Activated T-cell treated with anti-CD3 and anti-CD28 coated beads, Interleukin-2, amount 50 U/mL, for 72 hours (primary cell): ENCODE measurements at places on chromosomes 3 and 15.

DNA sequence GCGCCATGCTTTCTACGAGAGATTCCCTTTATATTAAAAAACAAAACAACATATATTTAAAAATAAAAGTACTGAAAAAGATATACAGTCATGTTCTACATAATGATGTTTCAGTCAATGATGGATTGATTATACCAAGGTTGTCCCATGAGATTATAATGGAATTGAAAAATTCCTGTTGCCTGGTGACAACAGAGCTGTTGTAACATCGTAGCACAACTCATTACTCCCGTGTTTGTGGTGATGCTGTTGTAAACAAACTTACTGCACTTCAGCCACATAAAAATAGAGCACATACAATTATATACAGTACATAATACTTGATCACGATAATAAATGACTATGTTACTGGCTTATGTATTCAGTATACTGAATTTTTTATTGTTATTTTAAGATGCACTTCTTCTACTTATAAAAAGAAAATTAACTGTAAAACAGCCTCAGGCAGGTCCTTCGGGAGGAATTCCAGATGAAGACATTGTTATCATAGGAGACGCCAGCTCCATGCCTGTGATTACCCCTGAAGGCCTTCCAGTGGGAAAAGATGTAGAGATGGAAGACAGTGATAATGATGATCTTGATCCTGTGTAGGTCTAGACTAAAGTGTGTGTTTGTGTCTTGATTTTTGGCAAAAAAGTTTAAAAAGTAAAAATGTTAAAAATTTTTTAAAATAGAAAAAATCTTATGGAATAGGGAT is 11.7 kb downstream of the CCR1 start:
- H3K27ac ChIP-seq: no peak overlapping the region
- peaks cover 7% of the 10 kb centered on the region for H3K4me1 ChIP-seq
- peaks cover 33% of the 10 kb centered on the region for H3K27me3 ChIP-seq
- no peak overlapping the region for H3K4me3 ChIP-seq
- peaks cover 24% of the 10 kb centered on the region for H3K36me3 ChIP-seq

DNA sequence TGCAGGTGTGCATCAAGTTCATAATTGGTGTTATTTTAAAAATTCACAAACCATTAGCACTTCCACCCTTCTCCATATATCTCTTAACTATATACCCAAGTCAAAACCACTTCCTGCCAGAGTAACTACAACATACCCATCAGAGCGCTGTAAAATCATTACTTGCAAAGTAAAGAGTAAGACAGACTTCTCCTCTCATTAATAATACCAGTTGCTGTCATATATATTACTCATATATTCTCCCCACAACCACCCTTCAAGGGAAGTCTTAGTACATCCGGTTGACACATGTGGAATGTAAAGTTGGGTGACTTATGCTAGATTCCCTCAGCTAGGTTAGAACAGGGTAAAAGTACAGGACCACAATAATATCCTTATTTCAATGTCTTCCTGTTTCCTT is 5.6 kb downstream of the TERC start:
- peaks cover 25% of the 10 kb centered on the region for H3K4me1 ChIP-seq
- H3K27ac ChIP-seq: peak overlapping the region; percentile 29
- peak; percentile 10 for DNase-seq
- H3K27me3 ChIP-seq: no peaks in the 10 kb centered on the region

GRCh38 chr3:59374818-59375211 is 325.0 kb upstream of the CFAP20DC start:
- H3K4me3 ChIP-seq: no peak overlapping the region
- peaks cover under 1% of the 10 kb centered on the region for H3K4me1 ChIP-seq
- no peak for DNase-seq
- H3K27me3 ChIP-seq: peaks cover 7% of the 10 kb centered on the region
- H3K27ac ChIP-seq: no peak overlapping the region

GRCh38 chr3:133570937-133571320 is 2.6 kb upstream of the CDV3 start:
- peaks cover 39% of the 10 kb centered on the region for H3K4me1 ChIP-seq
- H3K36me3 ChIP-seq: peaks cover 13% of the 10 kb centered on the region
- H3K4me3 ChIP-seq: no peak overlapping the region
- no peaks in the 10 kb centered on the region for H3K27me3 ChIP-seq

- peaks cover 12% of the 10 kb centered on the region for H3K4me1 ChIP-seq
- no peak for DNase-seq
- peaks cover 13% of the 10 kb centered on the region for H3K27me3 ChIP-seq
- H3K27ac ChIP-seq: no peak overlapping the region
- H3K4me3 ChIP-seq: no peak overlapping the region
These were observed 179.0 kb upstream of the PFN2 start for GRCh38 chr3:150149651-150150051.

GRCh38 chr3:128784843-128785242 is 58.9 kb downstream of the RAB7A start:
- peaks cover 95% of the 10 kb centered on the region for H3K4me1 ChIP-seq
- peak overlapping the region; percentile 1 for H3K27ac ChIP-seq
- H3K27me3 ChIP-seq: no peaks in the 10 kb centered on the region
- H3K4me3 ChIP-seq: no peak overlapping the region
- no peak for DNase-seq

GRCh38 chr15:101056366-101057334 is 137.5 kb downstream of the LRRK1 start:
- no peak for DNase-seq
- H3K4me3 ChIP-seq: no peak overlapping the region
- H3K27ac ChIP-seq: no peak overlapping the region
- no peaks in the 10 kb centered on the region for H3K27me3 ChIP-seq

DNA sequence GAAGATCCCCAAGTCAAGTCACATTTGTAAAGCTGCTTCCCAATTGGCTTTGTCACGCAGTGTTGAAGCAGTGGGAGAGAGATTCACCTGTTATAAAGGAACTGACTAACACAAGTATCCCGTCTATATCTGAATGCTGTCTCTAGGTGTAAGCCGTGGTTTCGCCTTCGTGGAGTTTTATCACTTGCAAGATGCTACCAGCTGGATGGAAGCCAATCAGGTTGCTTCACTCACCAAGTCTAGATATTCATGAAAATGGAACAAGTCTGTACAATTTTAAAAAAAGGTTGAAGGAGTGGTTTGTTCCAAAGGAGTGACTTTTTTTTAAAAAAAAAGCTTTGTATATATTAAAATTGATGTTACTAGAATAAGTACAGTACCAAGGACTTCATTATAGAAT is 11.7 kb downstream of the RBM5 start:
- H3K4me1 ChIP-seq: peaks cover 16% of the 10 kb centered on the region
- no peak for DNase-seq
- no peak overlapping the region for H3K4me3 ChIP-seq

DNA sequence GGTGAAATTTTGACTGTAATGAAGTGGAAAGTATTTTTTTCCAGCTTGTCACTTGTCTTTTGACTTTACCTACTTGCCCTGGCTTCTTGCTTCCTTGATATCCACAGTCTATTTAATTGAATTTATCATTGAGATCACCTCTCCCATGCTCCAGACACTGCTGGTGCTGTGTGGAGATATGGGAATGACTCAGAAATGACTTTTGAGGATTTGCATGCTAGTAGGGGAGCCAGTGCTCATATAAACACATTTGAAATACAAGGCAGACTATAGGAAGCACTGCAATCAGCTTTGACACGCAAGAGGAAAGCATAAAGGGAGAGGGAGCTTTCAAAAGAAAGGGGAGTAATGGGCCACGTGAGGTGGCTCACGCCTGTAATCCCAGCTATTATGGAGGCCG is 7.3 kb upstream of the TRPM1 start:
- H3K4me1 ChIP-seq: no peaks in the 10 kb centered on the region
- H3K27me3 ChIP-seq: no peaks in the 10 kb centered on the region
- no peak overlapping the region for H3K4me3 ChIP-seq
- no peaks in the 10 kb centered on the region for H3K36me3 ChIP-seq

- no peak for DNase-seq
- H3K36me3 ChIP-seq: no peaks in the 10 kb centered on the region
- no peak overlapping the region for H3K4me3 ChIP-seq
- H3K27me3 ChIP-seq: peaks cover 2% of the 10 kb centered on the region
- H3K4me1 ChIP-seq: no peaks in the 10 kb centered on the region
These were observed 121.6 kb upstream of the VEPH1 start for GRCh38 chr3:157624801-157625200.

- H3K27ac ChIP-seq: no peak overlapping the region
- peaks cover 4% of the 10 kb centered on the region for H3K36me3 ChIP-seq
- DNase-seq: no peak
- peaks cover 66% of the 10 kb centered on the region for H3K27me3 ChIP-seq
- H3K4me3 ChIP-seq: no peak overlapping the region
- H3K4me1 ChIP-seq: peaks cover 22% of the 10 kb centered on the region
These were observed 1.2 kb downstream of the COL8A1 start for GRCh38 chr3:99639579-99639978.

DNA sequence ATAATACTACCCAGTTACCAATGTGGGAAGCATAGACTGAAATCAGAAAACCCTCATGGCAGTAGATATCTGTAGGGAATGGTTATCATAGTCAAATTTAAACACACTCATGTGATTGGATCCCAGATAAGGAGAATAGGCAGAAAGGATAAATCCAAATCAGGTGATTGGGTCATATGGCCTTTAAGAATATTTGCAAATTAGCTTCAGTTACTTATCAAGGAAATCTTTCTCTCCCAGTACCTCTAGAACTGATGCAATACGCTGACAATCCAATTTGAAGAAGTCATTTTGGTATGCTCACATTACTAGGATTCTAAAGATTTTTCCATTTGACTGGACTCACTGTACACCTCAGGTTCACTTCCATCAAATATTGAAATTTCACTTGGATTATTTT is 87.7 kb upstream of the MNS1 start:
- no peak overlapping the region for H3K27ac ChIP-seq
- DNase-seq: no peak
- H3K36me3 ChIP-seq: no peaks in the 10 kb centered on the region
- no peaks in the 10 kb centered on the region for H3K27me3 ChIP-seq

- H3K4me3 ChIP-seq: no peak overlapping the region
- no peak overlapping the region for H3K27ac ChIP-seq
- peaks cover 7% of the 10 kb centered on the region for H3K27me3 ChIP-seq
- peaks cover 15% of the 10 kb centered on the region for H3K36me3 ChIP-seq
- H3K4me1 ChIP-seq: peaks cover 6% of the 10 kb centered on the region
These were observed 12.3 kb upstream of the BDH1 start for GRCh38 chr3:197567904-197568681.

- H3K27ac ChIP-seq: no peak overlapping the region
- no peak overlapping the region for H3K4me3 ChIP-seq
- H3K27me3 ChIP-seq: no peaks in the 10 kb centered on the region
- peaks cover 5% of the 10 kb centered on the region for H3K36me3 ChIP-seq
- no peak for DNase-seq
- H3K4me1 ChIP-seq: peaks cover 62% of the 10 kb centered on the region
These were observed 65.6 kb downstream of the ZNF609 start for GRCh38 chr15:64525828-64526530.

GRCh38 chr3:47612178-47612577 is 33.5 kb upstream of the CSPG5 start:
- no peaks in the 10 kb centered on the region for H3K4me1 ChIP-seq
- DNase-seq: no peak
- H3K36me3 ChIP-seq: peaks cover 8% of the 10 kb centered on the region
- no peaks in the 10 kb centered on the region for H3K27me3 ChIP-seq

- no peak for DNase-seq
- H3K27ac ChIP-seq: no peak overlapping the region
- H3K27me3 ChIP-seq: peaks cover 55% of the 10 kb centered on the region
- H3K36me3 ChIP-seq: no peaks in the 10 kb centered on the region
- H3K4me3 ChIP-seq: no peak overlapping the region
These were observed 7.8 kb downstream of the FEZF2 start for GRCh38 chr3:62365391-62366125.

- no peak overlapping the region for H3K27ac ChIP-seq
- no peak overlapping the region for H3K4me3 ChIP-seq
- H3K4me1 ChIP-seq: no peaks in the 10 kb centered on the region
- no peak for DNase-seq
- no peaks in the 10 kb centered on the region for H3K27me3 ChIP-seq
These were observed 195.7 kb upstream of the ATP11B start for GRCh38 chr3:182597621-182598041.

- H3K4me1 ChIP-seq: no peaks in the 10 kb centered on the region
- no peaks in the 10 kb centered on the region for H3K27me3 ChIP-seq
- no peaks in the 10 kb centered on the region for H3K36me3 ChIP-seq
- H3K4me3 ChIP-seq: no peak overlapping the region
These were observed 231.2 kb downstream of the ATP8B4 start for GRCh38 chr15:49887659-49888322.

DNA sequence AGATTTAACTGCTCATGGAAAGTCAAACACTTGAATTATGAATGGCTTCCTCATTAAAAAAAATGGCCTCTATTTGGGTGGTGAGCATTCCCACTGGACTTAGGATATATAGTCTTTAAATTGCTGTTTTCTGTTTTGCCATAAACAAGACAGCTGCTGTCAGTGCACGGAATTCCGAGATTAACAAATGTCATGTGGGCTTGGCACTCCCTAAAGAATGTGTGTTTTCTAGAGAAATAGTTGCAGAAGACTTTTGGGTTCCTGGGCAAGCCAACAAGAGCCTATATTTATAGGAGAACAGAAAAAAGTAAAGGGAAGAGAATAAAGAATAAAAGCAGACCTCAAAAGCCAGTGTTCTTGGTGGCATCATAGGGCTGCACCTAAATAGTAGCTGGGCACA is 13.6 kb upstream of the TFG start:
- H3K36me3 ChIP-seq: no peaks in the 10 kb centered on the region
- peaks cover 31% of the 10 kb centered on the region for H3K27me3 ChIP-seq
- H3K4me1 ChIP-seq: no peaks in the 10 kb centered on the region
- no peak for DNase-seq
- H3K4me3 ChIP-seq: no peak overlapping the region
- no peak overlapping the region for H3K27ac ChIP-seq

GRCh38 chr15:77187751-77188464 is 117.0 kb upstream of the TSPAN3 start:
- H3K27ac ChIP-seq: peak overlapping the region; percentile 80
- no peaks in the 10 kb centered on the region for H3K27me3 ChIP-seq
- no peaks in the 10 kb centered on the region for H3K36me3 ChIP-seq
- DNase-seq: no peak

DNA sequence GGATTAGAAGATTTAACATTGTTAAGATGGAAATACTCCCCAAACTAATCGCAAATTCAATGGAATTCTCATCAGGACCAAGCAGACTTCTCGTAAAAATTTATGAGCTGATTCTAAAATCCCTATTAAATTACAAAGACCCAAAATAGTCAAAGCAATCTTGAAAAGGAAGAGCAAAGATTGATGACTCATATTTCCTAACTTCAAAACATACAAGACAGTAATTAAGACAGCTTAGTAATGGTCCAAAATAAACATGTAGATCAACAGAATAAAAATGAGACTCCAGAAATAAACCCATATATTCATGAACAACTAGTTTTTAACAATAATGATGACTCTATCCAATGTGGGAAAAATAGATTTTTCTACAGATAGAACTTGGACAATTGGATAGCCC is 148.7 kb downstream of the SI start:
- H3K4me1 ChIP-seq: no peaks in the 10 kb centered on the region
- H3K36me3 ChIP-seq: peaks cover 2% of the 10 kb centered on the region
- H3K4me3 ChIP-seq: no peak overlapping the region

DNA sequence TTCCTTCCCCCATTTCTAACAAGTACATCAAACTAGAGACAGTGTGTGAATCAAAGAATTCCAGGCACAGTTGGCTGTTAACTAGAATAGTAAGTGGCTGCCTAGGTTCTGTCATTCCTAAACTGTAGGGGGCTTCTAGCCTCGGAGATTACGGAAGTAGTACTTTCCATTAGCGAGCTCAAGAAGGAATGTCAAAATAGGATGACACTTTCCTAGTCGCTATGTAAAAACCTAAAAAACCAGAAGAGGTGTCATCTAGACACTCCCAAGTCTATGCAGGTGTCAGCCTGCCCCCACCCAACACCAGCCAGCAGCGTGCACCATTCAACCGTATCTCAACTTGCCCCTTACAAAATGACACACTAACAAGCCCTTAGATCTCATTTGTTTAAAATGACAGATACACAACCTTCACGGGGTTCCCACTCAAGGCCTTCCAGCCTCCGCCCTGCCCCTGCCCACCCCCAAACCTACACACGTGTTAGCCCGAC is 874 bp downstream of the INO80 start:
- H3K27ac ChIP-seq: peak overlapping the region; percentile 98
- no peaks in the 10 kb centered on the region for H3K27me3 ChIP-seq
- peaks cover 25% of the 10 kb centered on the region for H3K4me1 ChIP-seq
- peaks cover 12% of the 10 kb centered on the region for H3K36me3 ChIP-seq
